ENCODE measurements at places on chromosomes 11 and 22. TPM values are rescaled to one million over a fixed set of nuclear protein-coding genes. Genes with fewer than 3 reads are reported as not detected.

The UPK3A gene
- not detected for total RNA-seq

The TNKS1BP1 gene
- total RNA-seq = 93.0 TPM

The LIMK2 gene
- total RNA-seq = 8.6 TPM

The CLMP gene
- 35.9 TPM for total RNA-seq

The CRYBB3 gene
- total RNA-seq = not detected

The PIWIL4 gene
- total RNA-seq = 0.19 TPM

The CTSC gene
- total RNA-seq = 67.2 TPM

The IGLL1 gene
- total RNA-seq = not detected

The XPNPEP3 gene
- total RNA-seq = 8.3 TPM

The FAM181B gene
- 0.05 TPM for total RNA-seq

Measured in A549 treated with CpdA at 1 μM for 4 hours (cell line).